ENCODE measurements at places on chromosomes 5 and 9.

- no peak for DNase-seq
These were observed 162.1 kb downstream of the TENT4A start for GRCh38 chr5:6875376-6875775.

DNA sequence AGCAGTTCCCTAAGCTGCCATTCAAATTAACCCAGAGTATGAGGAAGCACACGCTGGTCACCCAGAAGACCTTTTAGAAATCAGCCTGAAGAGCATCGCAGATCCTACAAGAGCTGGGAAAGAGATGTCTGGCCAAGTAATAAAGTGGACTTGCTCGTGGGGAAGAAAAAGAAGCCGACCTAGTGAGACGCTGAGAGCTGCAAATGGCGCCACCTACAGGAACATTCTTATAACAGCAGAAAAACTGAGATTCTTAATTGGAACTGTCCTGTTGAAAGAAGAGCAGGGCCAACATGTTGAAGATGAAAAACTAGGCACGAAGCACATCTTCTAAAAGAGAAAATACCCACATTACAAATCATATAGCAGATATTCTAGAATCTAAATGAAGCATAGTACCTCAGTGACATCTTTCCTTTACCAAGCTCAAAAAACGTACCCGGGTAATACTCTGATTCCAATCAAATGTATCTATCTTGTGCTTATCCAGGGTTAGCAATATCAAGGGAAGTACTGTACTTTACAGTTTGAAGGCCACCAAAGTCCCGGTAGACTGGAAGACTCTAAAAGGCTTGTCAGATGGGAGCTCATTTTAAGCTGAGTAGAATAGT is 3.9 kb upstream of the GNAQ start:
- DNase-seq, result peak; percentile 93

DNA sequence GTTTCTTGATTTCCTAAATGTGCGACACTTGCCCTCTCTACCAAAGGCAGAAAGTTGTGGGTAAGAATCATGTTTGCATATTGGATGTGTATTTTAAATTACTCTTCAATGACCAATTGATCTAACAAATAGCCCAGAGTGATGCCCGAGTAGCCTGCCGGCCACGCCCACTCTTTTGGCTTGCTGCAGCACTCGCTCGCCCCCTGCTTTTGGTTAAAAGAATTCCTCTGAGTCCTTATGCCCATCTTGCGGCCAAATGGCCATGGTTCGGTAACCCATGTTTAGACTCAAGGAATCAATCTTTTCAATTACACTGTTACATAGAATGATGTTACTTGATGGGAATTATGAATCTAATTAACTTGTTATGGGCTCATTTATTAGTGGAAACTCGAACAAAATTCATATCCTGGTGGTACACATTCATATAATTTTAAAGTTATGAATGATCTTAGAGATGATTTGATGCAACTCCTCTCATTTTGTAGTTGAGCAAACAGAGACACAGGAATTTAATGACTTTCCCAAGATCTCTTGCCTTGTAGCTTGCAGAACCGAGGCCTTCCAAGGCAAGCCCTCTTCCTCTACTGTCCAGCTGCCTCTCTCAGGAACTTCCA is 36.5 kb downstream of the PPIC start:
- DNase-seq, result peak; percentile 56

- DNase-seq, result no peak
These were observed 10.4 kb upstream of the CMBL start for GRCh38 chr5:10317825-10318682.

GRCh38 chr9:79610019-79610631 is 38.4 kb downstream of the TLE4 start:
- DNase-seq, result no peak

GRCh38 chr5:34804913-34805312 is 34.1 kb upstream of the TTC23L start:
- DNase-seq, result peak; percentile 39

DNA sequence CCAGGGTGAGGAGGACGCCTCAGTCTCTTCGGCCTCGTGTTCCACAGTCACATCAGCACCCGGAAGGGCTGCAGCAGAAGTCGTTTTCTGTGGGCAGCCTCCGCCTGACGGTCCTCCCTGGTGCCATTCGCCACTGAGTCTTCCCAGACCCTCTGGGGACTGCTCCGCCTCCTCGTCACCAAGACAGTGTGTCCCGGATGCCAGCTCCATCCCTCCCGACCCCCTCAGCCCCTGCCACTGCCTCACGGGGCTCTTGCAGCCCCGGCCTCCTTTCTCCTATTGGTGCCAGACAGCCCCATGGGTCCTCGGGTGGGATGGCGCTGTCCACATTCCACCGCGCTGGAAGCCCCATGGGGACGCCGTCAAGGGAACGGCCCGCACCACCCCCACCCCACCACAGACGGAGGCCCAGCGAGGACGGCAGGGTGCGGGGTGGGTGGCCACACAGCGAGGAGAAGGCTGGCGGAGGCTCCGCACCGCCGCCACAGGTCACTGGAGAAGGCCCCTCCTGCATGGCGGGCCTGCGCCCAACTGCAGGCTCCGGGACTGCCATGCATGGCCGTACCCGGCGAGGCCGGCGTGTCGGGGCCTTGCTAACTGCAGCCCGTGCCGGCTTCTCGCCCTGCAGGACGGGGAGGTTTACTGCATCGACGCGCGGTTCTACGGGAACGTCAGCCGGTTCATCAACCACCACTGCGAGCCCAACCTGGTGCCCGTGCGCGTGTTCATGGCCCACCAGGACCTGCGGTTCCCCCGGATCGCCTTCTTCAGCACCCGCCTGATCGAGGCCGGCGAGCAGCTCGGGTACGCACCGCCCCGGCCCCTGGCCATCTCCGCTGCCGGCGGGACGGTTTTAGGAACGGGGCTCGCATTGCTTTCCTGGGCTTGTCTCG is 43.6 kb upstream of the CACNA1B start:
- DNase-seq, result no peak

- DNase-seq, result peak; percentile 37
These were observed 597 bp upstream of the TMEM250 start for GRCh38 chr9:136119061-136119882.

DNA sequence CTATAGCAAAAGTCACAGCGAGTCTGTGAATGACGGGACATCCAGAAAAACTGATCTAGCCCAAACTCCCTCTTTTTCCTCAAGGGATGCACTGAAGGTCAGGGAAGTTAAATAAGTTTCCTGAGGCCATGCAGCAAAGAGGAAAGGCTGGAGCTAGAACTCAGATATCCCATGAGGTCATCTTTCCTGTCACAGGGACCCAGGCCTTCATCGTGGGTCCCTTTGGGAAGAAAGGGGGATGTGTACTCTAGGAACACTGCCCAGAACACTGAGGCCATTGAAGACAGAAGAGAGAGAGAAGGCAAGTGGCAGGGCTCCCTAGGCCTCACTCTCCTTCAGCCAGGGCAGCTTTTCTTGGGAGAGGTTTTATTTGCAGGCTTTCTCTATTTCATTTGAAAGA is 182.0 kb downstream of the EBF1 start:
- DNase-seq, result no peak

DNA sequence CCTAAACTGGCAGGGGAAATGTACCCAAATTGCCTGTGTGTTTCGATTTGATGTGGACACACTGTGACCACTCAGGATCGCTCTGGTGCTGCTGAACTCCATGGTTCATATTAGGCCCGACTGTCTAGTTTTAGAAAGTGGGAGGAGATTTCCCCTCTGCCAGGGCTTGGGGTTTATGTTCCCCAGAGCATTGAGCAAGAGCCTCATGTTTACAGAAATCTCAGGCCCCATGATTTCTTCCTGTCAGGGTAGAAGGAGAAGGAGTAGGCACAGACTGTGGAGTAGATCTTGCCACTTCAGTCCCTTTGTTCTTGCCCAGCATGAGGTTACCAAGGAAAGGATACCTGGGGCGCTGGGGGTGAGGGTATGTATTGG is 40.8 kb upstream of the GLRX start:
- peak; percentile 82 for DNase-seq

GRCh38 chr5:82639393-82640144 is 361.4 kb upstream of the RPS23 start:
- DNase-seq, result peak; percentile 58

DNA sequence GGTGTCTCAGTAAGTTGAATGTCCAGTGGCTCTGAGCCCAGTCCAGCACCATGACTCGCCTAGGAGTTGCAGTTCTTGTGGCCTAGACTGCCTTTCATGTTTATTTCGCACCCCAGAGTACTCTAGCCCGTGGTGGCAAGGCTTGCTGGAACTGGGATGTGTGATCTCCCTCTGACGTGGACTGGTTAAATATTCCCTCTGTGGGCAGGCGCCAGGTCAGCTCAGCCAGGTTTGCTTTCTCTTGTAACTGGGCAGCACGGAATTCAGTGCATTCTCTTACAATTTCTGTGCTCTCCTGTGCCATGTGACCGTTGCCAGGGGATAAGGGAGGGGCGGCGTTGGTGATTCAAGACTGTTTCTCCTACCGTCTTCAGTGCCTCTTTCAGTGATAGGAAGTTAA is 270.8 kb downstream of the KDM4C start:
- no peak for DNase-seq

- DNase-seq, result peak; percentile 83
These were observed at the start of gene RALGDS for GRCh38 chr9:133121198-133121914. Gene RALGDS, minus strand, starts transcription at chr9:133121240. Its CDS starts 86 bp downstream, at chr9:133121154.
